ENCODE measurements at places on chromosomes 2 and 18.

- no peak for DNase-seq
These were observed 62.0 kb upstream of the FZD5 start for GRCh38 chr2:207831584-207832248.

DNA sequence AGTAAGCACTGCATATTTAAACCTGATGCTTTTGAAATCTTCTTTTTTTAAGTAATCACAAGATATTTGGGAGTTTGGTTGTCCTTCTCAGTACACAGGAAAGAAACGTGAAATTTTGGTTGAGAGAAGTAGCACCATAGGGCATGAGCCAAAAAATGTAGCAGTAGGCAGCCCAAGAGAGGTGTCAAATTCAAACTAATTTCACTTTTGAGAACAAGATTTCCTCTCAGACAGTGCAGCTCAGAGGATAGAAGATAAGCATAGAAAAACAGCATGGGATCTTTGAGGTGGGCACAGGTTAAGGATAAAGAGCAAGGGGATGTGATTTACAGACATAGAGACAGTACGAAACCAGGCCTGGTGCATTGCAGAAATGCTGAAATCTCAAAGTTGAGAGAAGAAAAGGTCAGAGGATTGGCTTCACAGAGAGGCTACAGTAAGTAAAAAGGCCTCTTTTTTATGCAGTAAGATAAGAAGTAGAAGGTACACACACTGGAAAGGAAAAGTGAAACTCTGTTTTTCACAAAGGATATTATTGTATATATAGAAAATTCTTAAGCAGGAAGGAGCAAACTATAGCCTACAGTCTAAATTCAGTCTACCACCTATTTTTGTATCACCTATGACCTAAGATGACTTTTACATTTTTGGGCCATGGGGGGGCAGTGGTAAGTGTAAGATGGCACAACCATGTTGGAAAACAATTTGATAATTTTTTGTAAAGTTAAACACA lies 89.8 kb downstream of the PKP4 start:
- no peak for DNase-seq

DNA sequence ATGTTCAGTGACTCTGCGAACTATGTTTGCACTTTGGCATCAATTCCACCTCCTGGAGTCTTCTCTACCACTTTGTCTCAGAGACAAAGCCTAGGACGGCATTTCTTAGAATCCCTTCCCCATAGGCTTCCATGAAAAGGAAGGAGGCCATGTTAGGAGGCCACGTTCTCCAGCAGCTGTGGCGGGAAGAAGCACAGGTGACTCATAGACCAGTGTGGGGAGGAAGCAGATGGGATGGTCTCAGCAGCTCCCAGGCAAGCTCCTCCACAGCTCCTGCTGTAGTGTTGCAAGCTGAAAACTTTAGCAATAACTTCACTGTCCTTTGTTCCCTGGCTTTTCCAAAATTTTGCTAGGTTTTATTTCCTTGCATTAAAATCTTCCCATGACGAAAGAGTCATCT lies 781.3 kb upstream of the ID2 start:
- DNase-seq, result no peak

DNA sequence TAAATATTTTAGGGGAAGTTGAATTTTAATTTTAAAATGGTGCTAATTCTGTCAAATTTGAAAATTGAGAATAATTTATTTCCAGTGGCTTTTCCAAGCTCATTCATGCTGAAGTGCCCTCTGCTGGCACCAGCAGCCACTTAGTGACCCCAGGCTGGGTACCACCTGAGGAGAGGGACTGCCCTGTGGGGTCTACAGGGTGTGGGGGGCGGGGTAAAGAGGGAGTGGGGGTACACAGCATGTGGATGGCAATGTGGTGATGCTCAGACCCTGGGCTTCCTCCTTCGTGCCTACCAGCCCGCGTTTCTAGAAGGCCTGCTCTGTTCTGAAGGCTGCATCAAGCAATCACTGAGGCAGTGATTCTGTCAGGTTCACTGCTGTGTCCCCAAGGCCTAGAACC lies 45.1 kb upstream of the SCLY start:
- DNase-seq, result no peak

DNA sequence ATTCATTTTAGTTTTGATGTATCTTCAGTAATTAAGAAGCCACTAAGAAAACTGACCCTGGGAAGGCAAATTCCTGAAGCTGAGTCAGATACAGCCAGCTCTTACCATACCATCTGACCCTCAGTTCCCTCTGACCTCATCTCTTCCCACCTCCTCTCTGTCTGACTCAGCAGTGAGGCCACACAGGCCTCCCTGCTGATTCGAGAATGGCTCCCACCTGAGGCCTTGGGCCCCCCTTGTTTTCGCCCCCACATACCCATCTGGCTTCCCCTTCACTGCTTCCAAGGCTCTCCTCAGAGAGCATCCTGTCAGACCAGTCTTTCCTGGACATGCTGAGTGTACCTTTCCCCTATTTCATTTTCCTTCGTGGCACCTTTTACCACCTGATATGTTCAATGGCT lies 71.0 kb upstream of the CYP1B1 start:
- no peak for DNase-seq

DNA sequence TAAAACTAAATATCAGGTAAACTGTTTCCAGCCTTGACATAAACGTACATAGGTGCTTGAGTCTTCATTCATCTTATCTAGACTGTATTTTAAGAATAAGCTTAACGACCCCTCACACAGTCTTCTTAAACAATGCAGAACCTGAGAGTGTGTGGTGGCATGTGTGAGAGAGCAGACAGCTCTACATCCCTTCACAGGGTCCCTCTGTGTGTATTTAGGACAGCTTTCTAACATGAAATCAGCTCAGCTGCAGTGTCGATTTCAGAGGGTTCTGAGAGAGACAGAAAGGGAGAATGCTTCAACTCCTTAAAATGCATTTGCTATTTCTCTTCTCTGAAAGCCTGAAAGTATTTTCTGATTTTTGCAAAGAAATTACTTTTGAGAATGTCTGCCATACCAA lies 185.2 kb downstream of the GRB14 start:
- DNase-seq, result no peak

GRCh38 chr2:199842631-199843395 lies 8.2 kb downstream of the FTCDNL1 start:
- DNase-seq, result no peak

- no peak for DNase-seq
These were observed 47.9 kb upstream of the MAT2A start for GRCh38 chr2:85490861-85491755.

GRCh38 chr2:148998165-148998830 lies 40.2 kb upstream of the LYPD6B start:
- no peak for DNase-seq

DNA sequence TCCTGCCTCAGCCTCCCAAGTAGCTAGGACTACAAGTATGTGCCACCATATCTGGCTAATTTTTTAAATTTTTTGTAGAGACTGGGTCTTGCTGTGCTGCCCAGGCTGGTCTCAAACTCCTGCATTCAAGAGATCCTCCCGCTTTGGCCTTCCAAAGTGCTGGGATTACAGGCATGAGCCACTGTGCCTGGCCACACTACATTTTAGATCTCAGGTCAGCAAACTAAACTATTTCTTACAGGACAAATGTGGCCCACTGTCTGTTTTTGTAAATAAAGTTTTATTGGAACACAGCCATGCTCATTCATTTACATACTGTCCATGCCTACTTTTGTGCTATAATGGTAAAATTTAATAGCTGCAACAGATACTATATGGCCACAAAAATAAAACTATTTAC lies 17.8 kb downstream of the INO80D start:
- DNase-seq, result no peak

DNA sequence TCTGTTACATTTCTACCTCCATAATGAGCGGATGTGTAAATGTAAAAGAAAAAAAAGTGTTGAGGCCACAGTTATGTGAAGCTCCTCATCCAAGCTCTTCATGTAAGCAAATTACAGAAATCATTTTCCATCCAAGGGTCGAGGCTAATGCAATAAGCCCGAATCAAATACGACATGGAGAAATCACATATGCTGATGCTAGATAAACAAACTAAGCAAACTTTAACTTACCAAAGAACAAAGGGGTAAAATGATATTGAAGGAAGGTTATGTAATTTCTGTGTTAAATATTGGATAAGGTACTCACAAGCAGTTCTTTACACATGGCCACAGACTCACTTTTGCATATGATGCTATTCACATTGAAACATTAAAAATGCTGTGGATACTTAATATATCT lies 310.2 kb upstream of the ID2 start:
- DNase-seq, result no peak

- no peak for DNase-seq
These were observed 558.4 kb downstream of the PARD3B start for GRCh38 chr2:205103699-205104098.

- no peak for DNase-seq
These were observed 1590.6 kb upstream of the DDX18 start for GRCh38 chr2:116223912-116224311.

GRCh38 chr2:178109813-178110212 lies 2.4 kb upstream of the RBM45 start:
- peak; percentile 19 for DNase-seq

GRCh38 chr2:177610813-177611212 lies 218.2 kb downstream of the AGPS start:
- no peak for DNase-seq

DNA sequence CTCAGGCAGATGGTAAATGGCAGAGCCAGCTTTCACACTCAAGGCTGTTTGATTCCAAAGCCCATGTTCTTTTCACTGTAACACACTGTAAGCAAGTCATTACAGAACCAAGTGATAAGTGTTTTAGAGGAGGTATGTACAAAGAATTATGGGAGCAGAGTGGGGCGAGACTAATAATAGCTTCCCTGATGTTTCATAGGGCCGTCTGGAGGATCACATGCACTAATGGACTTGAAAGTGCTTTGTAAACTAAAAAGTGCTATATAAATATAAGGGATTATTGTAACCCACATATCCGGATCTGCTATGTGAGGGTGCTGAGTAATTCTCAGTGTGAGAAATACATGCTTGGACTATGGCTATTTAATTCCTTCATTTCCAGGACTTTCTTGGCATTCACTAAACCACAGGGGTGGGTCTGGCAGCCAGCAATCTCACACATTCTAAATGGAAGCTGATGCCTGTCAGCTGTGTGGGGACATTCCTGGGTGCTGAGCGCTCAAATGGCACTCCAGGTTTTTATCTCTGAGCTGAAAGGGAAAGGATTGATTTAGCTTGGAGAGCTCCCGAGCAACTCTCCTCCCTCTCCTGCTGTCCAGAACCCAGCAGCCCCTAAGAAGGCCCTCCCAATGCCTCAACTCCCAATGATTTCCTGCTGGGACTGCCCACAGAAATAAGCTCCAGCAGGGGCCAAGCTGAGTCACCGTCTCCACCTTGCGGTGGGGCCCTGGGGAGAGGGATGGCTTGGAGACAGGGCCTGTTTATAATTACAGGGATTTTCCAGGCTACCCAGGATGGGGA lies 222.8 kb downstream of the SOX11 start:
- no peak for DNase-seq

- DNase-seq, result no peak
These were observed 11.8 kb upstream of the CBLN2 start for GRCh38 chr18:72555968-72556367.

- DNase-seq, result no peak
These were observed 3.6 kb upstream of the SH2D6 start for GRCh38 chr2:85414761-85415553.

DNA sequence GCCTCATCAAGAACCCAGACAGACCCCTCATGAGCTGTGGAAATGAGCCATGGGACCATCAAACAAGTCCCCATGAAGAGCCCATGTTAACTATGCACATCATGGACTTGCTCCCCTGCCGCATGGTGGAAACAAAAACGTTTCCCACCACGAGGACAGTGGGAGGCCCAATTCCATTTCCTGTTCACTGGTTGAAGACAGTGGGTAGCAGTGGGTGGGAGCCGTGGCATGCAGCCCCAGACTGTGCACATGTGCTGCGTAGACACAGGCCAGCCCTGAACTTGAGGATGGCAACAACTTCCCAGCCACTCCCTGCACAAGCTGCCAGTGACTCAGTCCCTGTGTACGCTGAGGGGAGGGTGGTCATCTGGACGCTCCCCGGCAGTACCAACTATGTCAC lies 108.4 kb upstream of the LMAN1 start:
- no peak for DNase-seq

GRCh38 chr2:3403587-3404334 lies 24.3 kb downstream of the TRAPPC12 start:
- no peak for DNase-seq

GRCh38 chr2:103401621-103402020 lies 639.8 kb downstream of the TMEM182 start:
- no peak for DNase-seq

GRCh38 chr2:188966079-188966571 lies 8.0 kb upstream of the COL3A1 start:
- DNase-seq, result no peak

GRCh38 chr2:33644215-33644614 lies 45.1 kb upstream of the FAM98A start:
- DNase-seq, result no peak

- no peak for DNase-seq
These were observed 1.2 kb downstream of the SERTAD2 start for GRCh38 chr2:64652231-64653108.

GRCh38 chr2:3113769-3114168 lies 263.8 kb downstream of the EIPR1 start:
- DNase-seq, result no peak

DNA sequence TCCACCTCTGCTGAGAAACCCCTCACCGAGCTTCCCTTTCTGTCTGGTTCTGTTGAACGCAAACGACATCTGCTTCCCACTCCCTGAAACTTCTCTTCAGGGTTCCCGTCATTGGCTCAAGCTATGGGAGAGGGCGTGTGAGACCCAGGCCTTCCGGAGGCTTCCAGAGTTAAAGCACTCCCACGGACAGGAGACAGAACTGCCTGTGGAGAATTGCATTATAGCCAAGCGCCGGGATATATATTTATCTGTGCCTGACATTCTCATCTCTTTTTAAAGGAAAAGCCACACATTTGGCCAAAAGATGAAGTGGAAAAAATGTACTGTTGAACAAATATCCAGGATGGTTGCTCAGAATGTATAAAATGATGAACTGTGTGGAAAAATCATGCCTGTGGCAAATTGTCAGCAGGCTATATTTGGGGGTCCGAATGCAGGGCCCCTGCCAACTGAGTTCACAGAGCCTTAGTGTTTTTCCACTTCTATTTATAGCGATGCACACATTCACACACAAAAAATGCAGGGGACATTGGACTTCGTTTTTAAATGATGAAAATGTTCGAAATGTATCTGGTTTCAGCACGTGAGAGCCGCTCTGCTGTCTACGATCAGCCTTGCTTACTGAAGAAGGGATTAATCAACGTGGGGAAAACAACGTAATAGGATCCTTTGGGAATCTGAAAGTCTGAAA lies 59.5 kb downstream of the E2F6 start:
- DNase-seq, result no peak

GRCh38 chr18:65968239-65969004 lies 217.6 kb downstream of the CDH7 start:
- DNase-seq, result no peak

DNA sequence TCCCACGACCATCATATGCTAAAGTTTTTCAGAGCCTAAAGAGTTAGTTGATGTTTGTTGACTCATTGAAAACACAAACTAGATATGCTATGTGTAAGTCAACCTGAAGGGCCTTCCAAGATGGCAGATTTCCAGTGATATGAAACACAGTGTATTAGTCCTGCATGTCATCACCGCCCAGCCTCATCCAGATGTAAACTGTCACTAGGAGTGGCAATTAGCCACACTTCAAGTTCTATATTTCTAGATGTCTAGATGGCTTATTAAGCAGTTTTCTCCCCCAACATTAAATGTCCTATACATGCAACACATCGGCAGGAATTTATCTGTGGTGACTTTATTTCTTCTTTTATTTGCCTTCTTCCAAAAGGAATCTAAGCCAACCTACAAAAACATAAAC lies 444.1 kb upstream of the SMIM21 start:
- no peak for DNase-seq
